ENCODE measurements at places on chromosomes 7 and 10.

GRCh38 chr7:94403546-94403945 is 8.9 kb downstream of the COL1A2 start:
- no peak for DNase-seq

GRCh38 chr7:151717415-151717814 is 159.5 kb downstream of the PRKAG2 start:
- DNase-seq = no peak

DNA sequence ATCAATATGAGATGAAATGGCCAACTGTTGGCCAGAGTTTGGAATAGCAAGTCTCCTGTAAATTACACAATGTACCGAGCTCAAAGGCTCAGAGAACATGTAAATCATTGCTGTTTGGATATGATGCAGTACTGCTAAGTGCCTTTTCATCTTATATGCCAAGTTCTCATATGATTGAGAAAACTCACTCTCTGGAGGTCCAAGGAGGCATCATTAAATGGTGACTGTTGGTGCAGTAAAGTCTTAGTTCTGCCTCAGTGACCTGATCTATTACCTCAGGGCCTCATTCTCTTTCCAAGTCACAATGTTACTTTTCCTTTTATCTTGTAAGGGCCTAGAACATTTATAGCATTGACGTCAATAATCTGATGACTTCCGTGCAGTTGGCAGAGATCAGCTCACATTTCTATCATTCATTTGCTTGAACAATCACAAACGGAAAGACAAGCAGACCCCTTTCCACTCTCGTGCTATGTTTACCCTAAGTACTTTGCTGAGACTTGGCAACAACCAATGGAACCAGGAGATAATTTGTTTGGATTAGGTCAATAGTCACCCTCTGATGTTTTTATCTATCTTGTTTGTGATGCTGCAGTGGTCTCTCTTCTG is 32.6 kb upstream of the PDK4 start:
- no peak for DNase-seq

GRCh38 chr10:2729197-2729596 is 338.2 kb upstream of the PFKP start:
- no peak for DNase-seq

DNA sequence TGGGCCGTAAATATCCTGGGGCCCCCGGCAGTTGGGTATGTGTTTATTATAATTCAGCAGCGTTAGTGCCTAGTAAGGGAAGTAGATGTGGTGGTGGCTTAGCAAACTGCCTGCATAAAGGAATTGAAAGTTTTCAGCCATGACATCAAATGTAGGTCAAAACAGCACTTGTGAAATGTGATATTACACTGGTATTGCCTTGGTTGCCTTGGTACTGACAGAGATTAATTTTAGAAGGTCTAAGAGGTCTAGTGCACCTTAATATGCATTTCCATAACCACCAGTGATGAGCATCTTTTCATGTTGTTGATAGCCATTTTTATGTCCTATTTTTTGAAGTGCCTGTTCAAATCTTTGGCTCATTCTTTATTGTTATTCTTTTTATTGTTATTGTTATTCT is 50.1 kb downstream of the VWC2 start:
- no peak for DNase-seq

DNA sequence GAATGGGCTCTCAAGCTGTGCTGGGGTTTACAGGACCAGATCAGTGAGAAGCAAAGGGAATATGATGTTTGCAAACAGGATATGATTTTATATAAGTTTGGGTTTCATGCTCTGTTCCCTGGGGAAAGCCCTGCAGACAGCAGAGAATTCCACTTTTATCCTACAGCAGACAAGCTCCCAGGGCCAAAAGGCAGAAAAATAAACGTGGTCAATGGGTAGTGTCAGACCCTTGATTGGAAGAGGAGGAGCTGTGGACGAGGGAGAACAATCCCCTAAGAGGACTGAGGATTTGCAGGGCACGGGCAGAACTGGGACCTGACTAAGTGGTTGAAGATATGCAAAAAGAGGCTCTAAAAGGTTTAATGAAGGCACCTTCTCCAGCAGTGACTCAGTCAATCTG is 275.3 kb downstream of the HDAC9 start:
- no peak for DNase-seq

- no peak for DNase-seq
Observed at GRCh38 chr7:36336390-36336789, 53.3 kb upstream of the ANLN start.

- no peak for DNase-seq
Observed at GRCh38 chr10:64010711-64011110, 489.5 kb downstream of the REEP3 start.

DNA sequence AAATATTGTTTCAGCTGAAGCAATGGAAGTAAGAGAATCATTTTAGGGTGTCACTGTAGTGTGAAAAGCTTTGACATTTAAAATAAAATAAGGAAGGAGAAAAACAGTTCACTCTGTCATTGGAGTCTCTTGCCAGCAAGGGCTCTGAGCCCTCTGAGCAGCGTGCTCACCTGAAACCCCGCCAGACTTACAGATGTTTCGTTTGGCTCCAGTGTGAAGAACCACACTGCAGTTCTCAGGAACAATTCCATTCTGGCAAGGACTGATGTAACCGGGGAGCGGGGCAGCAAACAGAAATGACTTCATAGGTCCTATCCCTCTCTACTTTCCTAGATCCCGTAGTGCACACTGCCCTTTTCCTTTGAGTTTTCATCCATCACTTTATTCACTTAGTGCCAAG is 164.3 kb downstream of the CELF2 start:
- DNase-seq = no peak

GRCh38 chr10:86368046-86368445 is 1.5 kb upstream of the GRID1 start:
- DNase-seq = no peak

GRCh38 chr7:130342701-130343380 is 1.8 kb upstream of the CPA5 start:
- no peak for DNase-seq

Measured in activated effector memory CD4-positive, alpha-beta T cell treated with Interleukin-2 at 50 U/mL for 16 hours (primary cell).